ENCODE measurements at places on chromosomes 6 and 20. TPM values are rescaled to one million over a fixed set of nuclear protein-coding genes. Genes with fewer than 3 reads are reported as not detected.

DEFB132 gene
- not detected for total RNA-seq

ZSCAN12 gene
- total RNA-seq: 5.3 TPM

PHACTR1 gene
- 2.3 TPM for total RNA-seq

PTK6 gene
- total RNA-seq: not detected

CDSN gene
- not detected for total RNA-seq

GPX5 gene
- not detected for total RNA-seq

ZC3H12D gene
- total RNA-seq: 0.15 TPM

SLC17A3 gene
- not detected for total RNA-seq

PRR18 gene
- total RNA-seq: not detected

ADTRP gene
- 2.3 TPM for total RNA-seq

HLA-DOB gene
- total RNA-seq: 0.29 TPM

MCHR2 gene
- not detected for total RNA-seq

SULF2 gene
- total RNA-seq: 0.29 TPM

CFB gene
- total RNA-seq: 24.1 TPM

RSPH9 gene
- 1.0 TPM for total RNA-seq

BEND6 gene
- 17.7 TPM for total RNA-seq

TREM2 gene
- total RNA-seq: 0.44 TPM

GPRC6A gene
- not detected for total RNA-seq

ABCC10 gene
- 20.1 TPM for total RNA-seq

BPI gene
- total RNA-seq: not detected

RAB5IF gene
- 71.6 TPM for total RNA-seq

TMEM244 gene
- not detected for total RNA-seq

PTPRT gene
- not detected for total RNA-seq

RHAG gene
- not detected for total RNA-seq

C2 gene
- total RNA-seq: 2.8 TPM

MYT1 gene
- under 0.01 TPM for total RNA-seq

SFTA2 gene
- total RNA-seq: not detected

OPN5 gene
- total RNA-seq: not detected

FAM217A gene
- total RNA-seq: not detected

ADGRF1 gene
- not detected for total RNA-seq

GTSF1L gene
- total RNA-seq: not detected

HCRTR2 gene
- total RNA-seq: not detected

PGBD1 gene
- total RNA-seq: 9.7 TPM

EYA2 gene
- 1.5 TPM for total RNA-seq

TUBB2B gene
- total RNA-seq: 4.1 TPM

HIVEP1 gene
- total RNA-seq: 8.3 TPM

CRIP3 gene
- not detected for total RNA-seq

IER3 gene
- 14.7 TPM for total RNA-seq

CCDC170 gene
- 0.44 TPM for total RNA-seq

TMEM239 gene
- total RNA-seq: under 0.01 TPM

RAB44 gene
- under 0.01 TPM for total RNA-seq

VSTM2L gene
- total RNA-seq: 5.3 TPM

MAP7 gene
- 2.0 TPM for total RNA-seq

LINC00237 gene
- not detected for total RNA-seq

ERVFRD-1 gene
- not detected for total RNA-seq

C20orf204 gene
- total RNA-seq: 0.99 TPM

ADGRF5 gene
- total RNA-seq: under 0.01 TPM

PAK5 gene
- total RNA-seq: under 0.01 TPM

PRDM13 gene
- not detected for total RNA-seq

ZBTB12 gene
- total RNA-seq: 9.8 TPM

TREML1 gene
- not detected for total RNA-seq

TRERF1 gene
- 8.9 TPM for total RNA-seq

PRND gene
- not detected for total RNA-seq

PAQR8 gene
- 6.5 TPM for total RNA-seq

HLA-DOA gene
- total RNA-seq: under 0.01 TPM
